ENCODE measurements at places on chromosomes 16 and 17. TPM values are rescaled to one million over a fixed set of nuclear protein-coding genes. Genes with fewer than 3 reads are reported as not detected.
A peak's percentile ranks its signal among the peaks of the same experiment; 100 is the strongest.

IL32 gene
- total RNA-seq, result 9.9 TPM

CPHXL2 gene
- total RNA-seq, result not detected

CMTM1 gene
- 1.4 TPM for total RNA-seq

SMIM5 gene
- total RNA-seq, result 0.11 TPM

FOXN1 gene
- total RNA-seq, result not detected

PLLP gene
- total RNA-seq, result 1.6 TPM

LRRC36 gene
- total RNA-seq, result 0.44 TPM

NT5M gene
- 41.2 TPM for total RNA-seq

MED31 gene
- 3.9 TPM for total RNA-seq

KRTAP9-2 gene
- total RNA-seq, result not detected

DNA sequence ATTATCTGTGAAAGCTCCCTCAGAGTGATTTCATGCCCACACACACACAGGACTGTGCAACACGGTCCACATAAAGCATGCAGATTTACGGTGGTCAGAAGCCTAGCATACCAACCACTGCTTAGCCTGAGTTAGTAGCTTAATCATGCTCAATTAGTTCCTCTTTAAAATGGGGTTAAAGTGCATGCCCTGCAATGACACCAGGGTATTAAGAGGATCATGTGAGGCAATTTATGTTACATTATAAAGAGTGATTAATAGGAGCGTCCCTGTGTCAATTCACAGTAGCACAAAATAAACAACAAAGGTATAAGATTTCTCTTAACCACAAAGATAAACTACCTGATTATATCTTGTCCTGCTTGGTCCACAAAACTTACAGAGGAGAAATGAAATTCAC lies 39.8 kb downstream of the C17orf67 start:
- no peak for DNase-seq

DNA sequence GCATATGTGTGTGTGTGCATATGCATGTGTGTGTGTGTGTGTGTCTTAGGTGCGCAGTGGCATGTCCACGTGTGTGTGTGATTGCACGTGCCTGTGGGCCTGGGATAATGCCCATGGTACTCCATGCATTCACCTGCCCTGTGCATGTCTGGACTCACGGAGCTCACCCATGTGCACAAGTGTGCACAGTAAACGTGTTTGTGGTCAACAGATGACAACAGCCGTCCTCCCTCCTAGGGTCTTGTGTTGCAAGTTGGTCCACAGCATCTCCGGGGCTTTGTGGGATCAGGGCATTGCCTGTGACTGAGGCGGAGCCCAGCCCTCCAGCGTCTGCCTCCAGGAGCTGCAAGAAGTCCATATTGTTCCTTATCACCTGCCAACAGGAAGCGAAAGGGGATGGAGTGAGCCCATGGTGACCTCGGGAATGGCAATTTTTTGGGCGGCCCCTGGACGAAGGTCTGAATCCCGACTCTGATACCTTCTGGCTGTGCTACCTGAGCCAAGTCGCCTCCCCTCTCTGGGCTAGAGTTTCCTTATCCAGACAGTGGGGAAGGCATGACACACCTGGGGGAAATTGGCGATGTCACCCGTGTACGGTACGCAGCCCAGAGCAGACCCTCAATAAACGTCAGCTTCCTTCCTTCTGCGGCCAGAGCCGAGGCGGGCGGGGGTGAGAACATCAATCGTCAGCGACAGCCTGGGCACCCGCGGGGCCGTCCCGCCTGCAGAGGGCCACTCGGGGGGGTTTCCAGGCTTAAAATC lies 47.6 kb downstream of the IL21R start:
- DNase-seq, result peak; percentile 62

- peak; percentile 31 for DNase-seq
Measured at GRCh38 chr17:49525831-49526741, 31.0 kb downstream of the NGFR start.

DNA sequence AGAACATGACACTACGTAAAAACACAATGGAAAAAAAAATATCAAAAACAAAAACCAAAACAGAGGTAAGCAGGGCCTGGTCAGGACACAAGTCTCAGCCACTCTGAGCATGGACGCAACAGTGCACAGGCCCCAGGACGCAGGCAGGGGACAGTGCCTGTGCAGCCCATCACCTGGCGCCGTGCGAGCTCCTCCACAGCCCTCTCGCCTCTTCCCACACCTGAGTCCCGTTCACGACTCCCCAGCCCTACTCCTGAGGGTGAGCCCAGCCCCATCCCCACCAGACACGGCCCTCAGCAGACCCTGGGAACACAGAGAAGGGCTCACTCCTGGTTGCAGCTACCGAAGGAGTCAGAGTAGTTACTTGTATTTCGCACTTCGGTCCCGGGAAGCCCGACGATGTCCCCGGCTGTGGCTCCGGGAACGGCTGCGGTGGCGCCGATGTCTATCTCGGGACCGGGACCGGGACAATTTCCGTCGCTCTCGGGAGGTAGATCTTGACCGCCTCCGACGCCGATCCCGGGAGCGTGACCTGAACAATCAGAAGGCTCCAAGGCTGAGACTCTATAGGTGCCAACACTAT lies 9.4 kb downstream of the HBQ1 start:
- peak; percentile 47 for DNase-seq

DNA sequence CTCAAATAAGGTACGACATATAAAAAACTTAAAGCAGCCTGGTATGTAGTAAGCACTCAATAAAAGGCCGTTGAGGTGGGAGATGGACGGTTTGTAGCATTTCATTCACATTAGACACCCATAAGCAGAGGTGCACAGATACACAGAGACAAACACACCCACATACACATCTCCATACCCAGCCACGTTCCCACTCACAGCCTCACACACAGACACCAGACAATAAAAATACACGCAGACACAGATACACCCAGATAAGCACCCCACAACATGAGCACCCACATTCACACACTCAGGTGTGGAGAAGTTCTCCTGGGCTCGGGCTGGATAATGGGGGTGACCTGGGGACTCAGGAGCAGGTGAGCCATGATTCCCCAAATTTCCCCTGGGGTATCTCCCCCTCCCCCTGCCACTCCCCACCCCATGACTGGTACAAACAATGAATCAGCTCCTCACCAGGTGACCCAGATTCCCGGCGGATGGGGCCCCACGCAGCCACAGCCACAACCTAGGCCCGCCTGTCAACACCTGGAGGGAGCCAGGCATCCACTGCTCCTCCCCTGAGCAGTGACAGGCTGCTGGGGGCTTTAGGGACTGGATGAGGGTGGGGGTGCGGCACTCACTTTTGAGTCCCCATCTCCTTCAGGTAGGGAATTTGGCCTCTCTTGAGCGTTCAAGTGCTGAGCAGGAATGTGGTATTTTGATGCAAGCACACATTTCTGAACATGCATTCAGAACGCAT lies 2.7 kb downstream of the DLX3 start:
- peak; percentile 48 for DNase-seq

GRCh38 chr16:73011926-73012325 lies 36.0 kb downstream of the ZFHX3 start:
- peak; percentile 68 for DNase-seq

DNA sequence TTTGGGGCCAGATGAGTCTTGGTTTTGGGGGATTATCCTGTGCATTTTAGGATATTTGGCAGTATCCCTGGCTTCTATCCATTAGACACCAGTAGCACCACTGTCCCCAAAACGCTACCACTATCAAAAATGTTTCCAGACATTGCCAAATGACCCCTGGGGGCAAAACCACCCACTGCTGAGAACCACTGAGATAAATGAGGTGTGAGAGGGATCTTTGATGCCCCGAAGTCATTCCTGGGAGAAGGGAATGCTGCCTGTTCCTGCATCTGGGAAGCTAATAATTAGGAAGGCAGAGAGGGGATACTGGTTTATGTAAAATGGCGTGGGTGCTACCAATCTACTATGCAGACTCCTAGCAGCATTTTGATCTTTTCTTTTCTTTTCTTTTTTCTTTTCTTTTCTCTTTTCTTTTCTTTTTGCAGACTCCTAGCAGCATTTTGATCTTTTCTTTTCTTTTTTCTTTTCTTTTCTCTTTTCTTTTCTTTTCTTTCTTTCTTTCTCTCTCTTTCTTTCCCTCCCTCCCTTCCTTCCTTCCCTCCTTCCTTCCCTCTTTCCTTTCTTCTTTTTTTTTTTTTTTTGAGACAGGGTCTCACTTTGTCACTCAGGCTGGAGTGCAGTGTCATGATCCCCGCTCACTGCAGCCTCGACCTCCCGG lies 8.8 kb upstream of the MT3 start:
- DNase-seq, result no peak

- DNase-seq, result no peak
Measured at GRCh38 chr16:3051494-3051893, 5.1 kb downstream of the MMP25 start.

DNA sequence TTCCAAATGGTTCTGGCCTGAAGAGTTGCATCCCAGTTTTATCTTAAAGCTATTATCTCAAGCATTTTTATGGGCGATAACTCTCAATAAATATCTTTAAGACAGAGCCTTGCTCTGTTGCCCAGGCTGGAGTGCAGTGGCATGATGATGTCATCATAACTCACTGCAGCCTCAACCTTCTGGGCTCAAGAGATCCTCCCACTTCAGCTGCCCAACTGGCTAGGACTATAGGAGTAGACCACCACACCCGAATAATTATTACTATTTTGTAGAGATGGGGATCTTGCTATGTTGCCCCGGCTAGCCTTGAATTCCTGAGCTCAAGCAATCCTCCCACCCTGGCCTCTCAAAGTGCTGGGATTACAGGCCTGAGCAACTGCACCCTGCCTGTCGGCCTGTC lies 26.1 kb upstream of the CYTH1 start:
- DNase-seq, result no peak

- DNase-seq, result peak; percentile 51
Measured at GRCh38 chr17:32445074-32445415, 735 bp downstream of the PSMD11 start.

Measured in H7 (cell line).